ENCODE measurements at places on chromosomes 7 and 10.

- H3K27me3 ChIP-seq = no peaks in the 10 kb centered on the region
- H3K27ac ChIP-seq = no peak overlapping the region
- DNase-seq = no peak
- no peaks in the 10 kb centered on the region for H3K36me3 ChIP-seq
- H3K4me1 ChIP-seq = no peaks in the 10 kb centered on the region
Observed at GRCh38 chr10:50152792-50153272, 85.1 kb downstream of the WASHC2A start.

DNA sequence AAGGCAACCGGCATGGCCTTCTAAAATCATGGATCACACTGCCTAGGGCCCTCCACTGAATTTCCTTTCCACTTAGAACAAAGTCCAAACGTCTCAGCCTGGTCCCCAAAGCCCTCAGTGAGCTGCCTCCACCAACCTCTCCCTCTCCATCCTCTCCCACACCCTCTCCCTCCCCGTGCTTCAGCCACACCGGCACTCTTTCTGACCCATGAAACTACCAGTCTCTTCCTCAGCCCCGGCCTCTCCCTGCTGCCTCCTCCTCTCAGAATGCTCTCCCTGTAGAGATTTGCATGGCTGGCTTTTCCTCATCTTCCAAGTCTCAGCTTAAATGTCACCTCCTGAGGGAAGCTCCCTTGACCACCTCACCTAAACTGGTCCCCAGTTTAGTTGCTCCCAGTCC lies 219.0 kb upstream of the ZMIZ1 start:
- H3K27me3 ChIP-seq = no peaks in the 10 kb centered on the region
- no peak overlapping the region for H3K27ac ChIP-seq
- no peaks in the 10 kb centered on the region for H3K4me1 ChIP-seq
- no peak for DNase-seq
- no peak overlapping the region for H3K4me3 ChIP-seq

- H3K4me1 ChIP-seq = no peaks in the 10 kb centered on the region
- H3K27ac ChIP-seq = no peak overlapping the region
- H3K4me3 ChIP-seq = no peak overlapping the region
Observed at GRCh38 chr10:70822076-70822820, 6.5 kb downstream of the SGPL1 start.

- H3K27me3 ChIP-seq = no peaks in the 10 kb centered on the region
- H3K4me3 ChIP-seq = no peak overlapping the region
Observed at GRCh38 chr7:157032128-157032527, 21.7 kb upstream of the MNX1 start.

DNA sequence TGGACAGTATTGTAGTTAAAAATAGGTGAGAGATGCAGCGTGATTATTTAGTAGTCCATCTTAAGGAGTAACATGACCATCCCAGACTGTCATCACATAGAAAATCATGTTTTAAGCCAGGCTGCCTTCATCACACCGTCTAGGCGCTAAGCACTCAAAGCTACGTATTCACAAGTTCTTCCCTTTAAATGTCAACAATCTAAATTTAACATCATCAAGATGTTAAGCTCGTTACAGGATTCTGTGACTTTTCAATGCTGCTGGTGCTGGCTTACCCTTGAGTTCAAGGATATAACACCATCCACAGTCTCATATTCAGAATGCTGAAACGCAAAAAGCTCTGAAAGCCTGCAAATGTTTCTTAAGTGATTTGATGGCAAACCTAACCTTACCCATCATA lies 109.5 kb upstream of the CDCA7L start:
- H3K36me3 ChIP-seq = no peaks in the 10 kb centered on the region
- no peaks in the 10 kb centered on the region for H3K27me3 ChIP-seq
- H3K27ac ChIP-seq = no peak overlapping the region
- DNase-seq = no peak

DNA sequence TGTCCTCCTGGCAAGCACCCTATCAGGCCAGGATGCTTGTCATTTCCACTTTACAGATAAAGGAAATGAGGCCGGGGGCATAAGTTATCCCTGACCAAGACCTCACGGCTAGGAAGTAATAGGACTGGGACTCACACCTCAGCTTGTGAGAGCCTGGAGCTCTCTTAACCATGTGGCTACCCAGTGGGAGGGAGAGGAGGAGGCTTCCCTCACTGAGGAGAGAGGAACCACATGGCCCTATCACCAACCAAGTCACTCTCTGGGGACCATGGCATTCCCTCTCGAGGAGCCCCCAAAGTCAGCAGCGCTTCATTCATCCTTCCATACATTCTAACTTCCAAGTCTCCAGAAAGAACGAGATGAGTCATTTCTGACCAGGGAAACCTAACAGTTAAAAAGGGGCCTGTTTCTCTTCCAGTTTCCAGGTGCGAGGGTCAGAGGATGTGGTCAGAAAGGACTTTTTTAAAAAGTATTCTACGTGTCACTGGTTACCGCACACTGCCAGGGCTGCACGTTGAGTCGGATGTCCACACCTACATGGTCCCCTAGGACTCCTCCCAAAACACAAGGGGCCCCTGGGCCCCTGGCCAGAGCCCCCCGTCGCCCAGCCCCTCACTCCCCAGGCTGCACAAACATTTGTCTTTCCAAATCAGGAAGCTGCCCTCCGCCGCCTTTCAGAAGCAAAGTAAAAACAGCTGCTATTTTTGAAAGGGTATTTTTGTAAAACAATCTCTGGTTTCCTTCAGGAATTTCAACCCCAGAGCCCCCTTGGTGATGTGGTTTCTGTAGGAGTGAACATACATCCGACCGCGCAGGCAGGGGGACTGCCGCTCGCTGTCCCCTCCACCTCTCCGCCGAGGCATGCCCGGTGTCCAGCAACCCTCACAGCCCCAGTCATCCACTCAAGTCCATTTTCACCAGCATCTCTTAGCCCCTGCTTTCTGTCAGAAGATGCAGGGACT lies 128.2 kb upstream of the CHST15 start:
- H3K27me3 ChIP-seq = no peaks in the 10 kb centered on the region
- no peaks in the 10 kb centered on the region for H3K36me3 ChIP-seq
- H3K27ac ChIP-seq = no peak overlapping the region
- no peak for DNase-seq
- no peak overlapping the region for H3K4me3 ChIP-seq

DNA sequence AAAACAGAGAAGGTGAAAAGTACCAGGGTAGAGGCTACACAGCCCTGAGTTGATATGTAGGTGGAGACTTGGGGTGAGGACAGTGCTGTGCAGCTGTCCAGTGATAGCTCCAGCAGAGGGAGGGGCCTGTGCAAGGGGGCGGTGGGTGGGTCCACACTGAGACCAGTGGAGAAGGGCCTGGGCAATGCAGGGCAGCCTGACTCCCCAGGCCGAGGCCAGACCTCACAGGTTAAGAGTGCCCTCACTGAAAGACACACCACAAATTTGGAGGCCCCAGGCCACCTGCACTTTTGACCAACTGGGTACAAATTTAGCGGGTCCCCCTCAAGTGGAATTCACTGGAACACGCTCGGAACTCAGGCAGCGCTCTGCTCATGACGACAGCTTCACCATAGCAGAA lies 6.7 kb upstream of the RASGEF1A start:
- H3K36me3 ChIP-seq = no peaks in the 10 kb centered on the region
- no peak overlapping the region for H3K4me3 ChIP-seq
- no peaks in the 10 kb centered on the region for H3K27me3 ChIP-seq
- H3K27ac ChIP-seq = no peak overlapping the region
- no peaks in the 10 kb centered on the region for H3K4me1 ChIP-seq

DNA sequence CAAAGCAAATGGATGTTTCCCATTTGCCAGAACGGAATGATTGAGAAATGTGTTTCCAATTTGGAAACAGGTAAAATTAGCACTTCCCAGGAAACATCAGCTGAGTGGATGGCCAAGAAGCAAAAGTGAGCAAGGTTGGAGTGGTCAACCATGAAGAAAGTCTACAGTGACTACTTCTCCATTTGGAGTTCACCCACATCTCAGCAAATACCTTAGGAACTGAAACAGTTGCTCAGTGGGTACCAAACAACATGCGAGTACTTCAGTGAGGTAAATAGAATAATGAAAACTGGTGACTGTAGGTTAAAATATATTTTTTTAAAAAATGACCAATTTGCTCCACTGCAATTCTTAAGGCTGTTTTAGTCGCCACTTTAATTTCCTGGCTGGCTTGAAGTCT lies 57.7 kb downstream of the SLC16A9 start:
- H3K4me3 ChIP-seq = no peak overlapping the region
- H3K27me3 ChIP-seq = no peaks in the 10 kb centered on the region
- H3K27ac ChIP-seq = no peak overlapping the region
- H3K4me1 ChIP-seq = peaks cover 7% of the 10 kb centered on the region
- DNase-seq = no peak

- no peak for DNase-seq
- H3K4me1 ChIP-seq = peaks cover 32% of the 10 kb centered on the region
- H3K27me3 ChIP-seq = no peaks in the 10 kb centered on the region
- H3K36me3 ChIP-seq = no peaks in the 10 kb centered on the region
Observed at GRCh38 chr7:101127460-101128039, 646 bp downstream of the SERPINE1 start.

- no peak overlapping the region for H3K4me3 ChIP-seq
- H3K4me1 ChIP-seq = peaks cover 20% of the 10 kb centered on the region
- H3K27me3 ChIP-seq = no peaks in the 10 kb centered on the region
- DNase-seq = no peak
Observed at GRCh38 chr10:68175949-68176348, 56.0 kb downstream of the ATOH7 start.

- H3K36me3 ChIP-seq = no peaks in the 10 kb centered on the region
- H3K27me3 ChIP-seq = no peaks in the 10 kb centered on the region
- no peak overlapping the region for H3K27ac ChIP-seq
- peaks cover 9% of the 10 kb centered on the region for H3K4me1 ChIP-seq
- H3K4me3 ChIP-seq = no peak overlapping the region
Observed at GRCh38 chr10:97748116-97748515, 11.2 kb downstream of the ZFYVE27 start.

DNA sequence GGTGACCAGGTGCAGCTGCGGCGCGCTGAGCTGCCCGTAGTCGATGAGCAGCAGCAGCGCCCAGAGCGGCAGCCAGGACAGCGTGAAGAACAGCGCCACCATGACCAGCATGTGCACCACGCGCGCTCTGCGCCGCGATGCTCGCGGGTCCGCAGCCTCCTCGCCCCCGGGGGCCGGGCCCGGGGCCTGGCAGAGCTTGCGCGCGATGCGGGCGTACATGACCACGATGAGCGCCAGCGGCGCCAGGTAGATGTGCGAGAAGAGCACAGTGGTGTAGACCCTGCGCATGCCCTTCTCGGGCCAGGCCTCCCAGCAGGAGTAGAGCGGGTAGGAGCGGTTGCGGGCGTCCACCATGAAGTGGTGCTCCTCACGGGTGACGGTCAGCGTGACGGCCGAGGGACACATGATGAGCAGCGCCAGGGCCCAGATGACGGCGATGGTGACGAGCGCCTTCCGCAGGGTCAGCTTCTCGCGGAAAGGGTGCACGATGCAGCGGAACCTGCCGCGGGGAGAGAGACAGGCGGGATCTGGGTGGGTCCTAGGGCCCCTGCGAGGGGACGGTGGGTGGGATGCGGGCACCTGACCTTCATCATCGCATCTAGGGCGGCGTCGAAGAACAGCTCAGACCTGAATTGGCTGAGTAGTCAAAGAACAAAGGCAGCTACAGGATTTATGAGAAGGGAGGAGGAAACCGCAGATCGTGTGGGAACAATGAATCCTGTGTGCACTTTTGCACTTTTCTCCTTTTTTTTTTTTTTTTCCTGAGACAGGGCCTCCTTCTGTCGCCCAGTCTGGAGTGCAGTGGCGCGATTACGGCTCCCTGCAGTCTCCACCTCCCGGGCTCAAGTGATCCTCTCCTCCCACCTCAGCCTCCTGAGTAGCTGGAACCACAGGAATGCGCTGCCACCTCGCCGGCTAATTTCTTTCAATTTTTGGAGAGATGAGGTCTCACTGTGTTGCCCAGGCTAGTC lies 22.4 kb upstream of the PPA1 start:
- peaks cover 36% of the 10 kb centered on the region for H3K4me1 ChIP-seq
- H3K27ac ChIP-seq = peak overlapping the region; percentile 80
- H3K36me3 ChIP-seq = no peaks in the 10 kb centered on the region

GRCh38 chr10:131802156-131802915 lies 98.5 kb upstream of the PPP2R2D start:
- H3K36me3 ChIP-seq = no peaks in the 10 kb centered on the region
- H3K4me1 ChIP-seq = no peaks in the 10 kb centered on the region
- H3K27ac ChIP-seq = no peak overlapping the region
- H3K27me3 ChIP-seq = no peaks in the 10 kb centered on the region

GRCh38 chr10:125000366-125001312 lies 58.7 kb downstream of the ZRANB1 start:
- H3K36me3 ChIP-seq = no peaks in the 10 kb centered on the region
- no peaks in the 10 kb centered on the region for H3K27me3 ChIP-seq
- peak overlapping the region; percentile 84 for H3K27ac ChIP-seq

DNA sequence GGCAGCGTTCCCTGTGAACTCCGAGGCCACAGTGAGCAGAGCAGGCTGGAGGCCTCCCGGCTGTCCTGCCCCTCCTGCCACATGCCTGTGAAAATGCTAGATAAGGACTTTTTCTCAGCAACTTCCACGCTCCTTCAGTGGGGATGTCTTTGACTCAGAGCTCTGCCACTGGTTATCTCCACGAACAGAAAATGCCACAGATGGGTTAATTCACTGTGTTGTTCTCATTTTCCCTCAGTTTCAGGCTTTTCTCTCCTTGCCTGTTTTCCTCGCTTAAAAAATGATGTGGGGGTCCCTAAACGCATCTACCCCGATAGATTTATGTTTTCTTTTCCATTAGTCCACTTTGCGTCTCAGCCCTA lies 51.3 kb downstream of the IKZF1 start:
- no peaks in the 10 kb centered on the region for H3K36me3 ChIP-seq
- H3K27me3 ChIP-seq = no peaks in the 10 kb centered on the region
- H3K4me1 ChIP-seq = no peaks in the 10 kb centered on the region
- H3K4me3 ChIP-seq = no peak overlapping the region
- no peak for DNase-seq

DNA sequence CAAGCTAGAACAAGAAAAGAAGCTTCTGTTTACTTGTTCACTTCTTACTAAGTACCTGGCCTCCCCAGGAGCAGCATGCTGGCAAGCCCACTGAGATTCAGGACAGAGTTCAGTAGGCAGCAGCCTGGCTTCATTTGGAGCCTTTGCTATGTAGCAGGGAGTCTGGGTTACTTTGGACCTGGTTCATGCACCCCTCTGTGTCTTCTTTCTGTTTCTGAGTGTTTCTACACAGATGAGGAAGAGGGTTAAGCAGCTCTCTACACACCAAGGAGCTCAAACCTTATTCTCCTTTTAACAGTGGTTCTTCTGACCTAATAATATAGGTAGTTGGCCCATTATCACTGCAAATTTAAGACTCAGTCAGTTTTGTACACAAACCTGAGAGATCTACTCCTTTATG lies 152.9 kb downstream of the ARID5B start:
- H3K36me3 ChIP-seq = no peaks in the 10 kb centered on the region
- no peak overlapping the region for H3K4me3 ChIP-seq
- H3K27me3 ChIP-seq = no peaks in the 10 kb centered on the region
- DNase-seq = no peak

Data from testis (tissue), 5 donors.